Cerebellar nuclear complex (tissue), 1 donor: ENCODE measurements at places on chromosomes 12 and 14.

GRCh38 chr12:120856980-120857379 is 47.2 kb downstream of the SPPL3 start:
- DNase-seq: no peak

GRCh38 chr12:121184425-121184824 is 25.5 kb upstream of the P2RX4 start:
- DNase-seq: no peak

DNA sequence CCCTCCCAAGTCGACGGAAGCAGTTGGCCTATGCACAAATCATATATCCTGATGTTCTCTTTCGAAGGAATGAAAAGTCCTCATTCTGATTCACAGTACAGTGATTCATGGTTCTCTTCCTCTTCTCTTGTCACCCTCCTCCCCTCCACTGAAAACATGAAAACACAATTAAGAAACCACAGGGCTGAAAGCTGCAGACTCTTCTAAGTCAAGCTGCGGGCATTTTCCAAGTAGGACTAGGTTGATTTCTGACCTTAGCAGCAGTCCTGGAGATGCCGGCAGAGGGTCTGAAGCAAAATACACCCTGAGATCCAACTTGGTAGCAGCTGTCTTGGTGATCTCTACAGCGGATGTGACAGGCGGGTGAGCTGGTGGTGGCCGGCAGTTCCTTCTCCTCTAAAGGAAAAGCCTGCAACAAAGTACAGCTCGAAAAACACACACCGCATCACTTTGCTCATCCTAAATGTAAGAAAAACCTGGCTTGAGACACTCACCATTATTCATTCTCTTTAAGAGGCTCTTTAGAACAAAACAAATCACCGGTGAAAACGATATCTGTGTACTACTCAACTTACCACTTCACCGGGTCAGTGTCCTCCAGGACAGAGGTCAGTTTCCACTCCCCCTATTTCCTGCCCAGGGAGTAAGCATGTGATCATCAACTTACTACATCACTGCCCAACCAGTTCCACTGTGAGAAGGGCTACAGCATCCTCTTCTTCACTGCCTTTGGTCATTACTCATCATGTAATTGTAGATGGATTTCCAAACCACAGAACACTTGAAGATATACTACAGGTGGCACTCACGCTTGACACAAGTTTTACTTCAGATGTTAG is 6.0 kb downstream of the TMCC3 start:
- DNase-seq: no peak

DNA sequence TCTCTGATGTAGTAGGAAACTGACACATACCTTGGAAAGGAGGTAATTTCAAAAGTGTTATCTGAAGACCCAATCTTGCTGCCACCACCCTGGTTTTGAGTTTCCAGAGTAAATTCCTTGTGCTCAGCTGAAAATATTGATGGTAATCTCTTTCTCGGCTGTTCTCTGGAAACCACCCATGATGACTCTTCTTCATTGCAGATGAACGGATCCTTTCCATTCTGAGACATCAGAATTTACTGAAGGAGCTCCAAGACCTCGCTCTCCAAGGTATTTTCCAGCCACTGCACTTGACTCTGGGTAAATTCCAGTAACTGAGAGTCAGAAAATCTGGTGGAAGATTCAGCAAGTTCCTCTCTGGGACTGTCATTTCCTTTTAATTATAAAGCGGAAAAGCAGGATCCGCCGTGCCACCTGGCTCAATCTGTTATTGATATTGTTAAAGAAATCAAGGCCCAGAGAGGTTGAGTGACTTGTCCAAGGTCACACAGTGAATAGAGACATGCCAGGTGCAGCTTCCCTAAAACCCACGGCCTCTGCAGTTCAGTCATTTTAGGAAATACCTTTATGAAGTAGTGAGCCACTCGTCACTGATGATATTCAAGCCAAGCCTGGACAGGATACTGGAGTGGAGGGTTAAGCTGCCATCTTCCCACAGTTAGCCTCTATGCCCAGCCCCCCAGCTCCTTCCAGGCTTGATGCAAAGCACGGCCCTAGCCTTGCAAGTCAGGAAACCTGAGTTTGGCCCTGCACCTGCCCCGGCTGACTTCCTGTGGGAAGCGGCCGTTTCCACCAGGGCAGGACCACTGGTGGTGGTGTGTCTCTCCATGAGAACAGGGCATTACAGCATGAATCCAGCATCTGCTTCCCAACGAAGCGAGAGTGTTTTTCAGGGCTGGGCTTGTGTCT is 4.7 kb downstream of the CHGA start:
- DNase-seq: no peak

DNA sequence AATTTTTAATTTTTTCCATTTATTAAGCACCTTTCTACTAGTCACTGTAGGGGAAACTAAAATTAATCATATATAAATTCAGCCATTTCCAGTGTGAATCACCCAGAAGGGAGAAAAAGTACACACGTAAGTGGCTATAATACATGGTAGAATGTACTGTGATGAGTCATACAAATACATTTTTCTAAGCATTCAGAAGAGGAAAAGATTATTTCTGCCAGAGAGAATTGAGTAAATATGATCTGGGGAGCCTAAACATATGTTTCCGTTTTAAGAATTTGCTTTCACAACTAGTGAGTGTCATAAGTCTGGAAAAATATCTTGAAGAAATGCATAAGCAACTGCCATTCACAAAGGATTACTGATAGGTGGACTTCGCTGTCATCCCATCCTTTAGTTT is 102.8 kb downstream of the TGFB3 start:
- DNase-seq: no peak

GRCh38 chr12:109793826-109794501 is 39.2 kb downstream of the TRPV4 start:
- no peak for DNase-seq

DNA sequence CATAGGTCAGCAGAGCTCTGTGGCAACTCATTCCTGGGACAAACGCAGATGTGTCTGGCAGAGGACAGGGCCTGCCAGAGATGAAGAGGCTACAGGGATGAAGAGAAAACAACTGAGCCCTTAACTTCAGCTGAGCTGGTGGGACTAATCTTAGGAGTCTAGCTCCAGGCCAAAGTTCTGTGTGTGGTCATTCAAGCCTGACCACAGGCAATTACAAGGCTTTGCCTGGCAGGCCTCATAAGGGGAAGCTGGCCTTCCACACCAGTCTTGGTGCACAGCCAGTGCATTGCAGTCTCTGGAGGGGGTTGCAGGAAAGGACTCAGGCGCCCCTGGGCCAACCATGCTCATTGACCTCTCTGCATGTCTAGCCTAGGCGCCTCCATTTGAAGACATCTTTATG is 127.6 kb upstream of the DAAM1 start:
- no peak for DNase-seq

DNA sequence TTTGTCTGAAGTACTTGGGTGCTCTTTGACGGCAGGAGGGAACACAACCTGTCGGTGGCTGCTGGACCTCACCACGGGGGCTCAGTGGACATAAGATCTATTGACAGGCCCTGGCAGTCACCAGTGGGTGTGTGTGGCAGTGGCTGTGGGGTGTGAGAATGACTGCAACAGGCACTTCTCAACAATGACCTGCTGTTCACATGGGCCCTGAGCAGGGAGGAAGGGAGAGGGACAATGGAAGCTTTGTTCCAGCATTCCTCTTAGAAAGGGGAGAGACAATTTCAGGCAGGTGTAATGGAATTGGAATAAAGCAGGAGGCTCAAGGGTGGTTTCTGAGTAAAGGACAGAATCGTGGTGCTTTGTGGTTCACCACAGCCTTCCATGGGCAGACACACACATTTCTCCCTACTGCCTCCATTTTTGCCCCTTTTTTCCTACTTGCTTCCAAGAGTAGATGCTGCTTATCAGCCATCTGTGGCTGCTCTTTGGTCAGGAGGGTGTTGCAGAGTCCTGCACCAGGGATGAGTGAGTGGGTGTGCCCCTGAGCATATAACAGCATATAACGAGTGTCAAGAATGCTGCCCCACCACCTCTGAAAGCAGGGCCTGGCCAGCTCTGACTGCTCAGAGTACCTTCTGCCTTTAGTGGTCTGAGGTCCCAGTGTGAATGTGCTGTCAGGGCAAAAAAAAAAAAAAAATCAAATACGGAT is 267.7 kb downstream of the RASSF9 start:
- no peak for DNase-seq

DNA sequence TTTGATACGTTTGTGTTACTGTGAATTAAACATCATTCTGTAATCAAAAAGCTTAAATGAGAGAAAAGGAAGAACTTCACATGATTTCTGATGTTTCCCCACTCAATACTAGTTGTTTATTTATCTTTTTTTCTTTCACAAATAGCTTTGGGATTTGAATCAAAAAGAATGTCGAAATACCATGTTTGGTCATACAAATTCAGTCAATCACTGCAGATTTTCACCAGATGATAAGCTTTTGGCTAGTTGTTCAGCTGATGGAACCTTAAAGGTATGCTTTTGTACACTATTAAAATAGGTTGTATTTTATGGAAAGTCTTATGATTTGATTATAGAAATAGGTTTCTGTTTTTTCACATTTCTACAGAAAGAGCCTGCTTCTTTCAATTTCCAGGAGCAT is 41.5 kb downstream of the APAF1 start:
- DNase-seq: no peak

DNA sequence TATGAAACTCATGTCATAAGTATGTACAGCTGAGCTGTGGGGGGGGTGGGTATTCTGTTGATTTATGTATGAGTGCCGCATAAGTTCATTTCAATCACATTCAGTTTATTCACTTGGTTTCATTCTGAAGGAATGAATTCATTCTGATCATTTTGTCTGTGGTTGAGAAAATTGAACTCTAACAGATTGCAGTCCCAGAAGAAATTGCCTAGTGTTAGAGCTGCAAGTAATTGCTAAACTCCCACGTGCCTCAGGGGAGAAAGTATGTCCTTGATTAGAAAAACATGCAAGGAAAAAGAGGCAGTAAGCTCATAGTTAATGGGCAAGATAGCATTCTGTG is 442.4 kb upstream of the MGAT4C start:
- no peak for DNase-seq

DNA sequence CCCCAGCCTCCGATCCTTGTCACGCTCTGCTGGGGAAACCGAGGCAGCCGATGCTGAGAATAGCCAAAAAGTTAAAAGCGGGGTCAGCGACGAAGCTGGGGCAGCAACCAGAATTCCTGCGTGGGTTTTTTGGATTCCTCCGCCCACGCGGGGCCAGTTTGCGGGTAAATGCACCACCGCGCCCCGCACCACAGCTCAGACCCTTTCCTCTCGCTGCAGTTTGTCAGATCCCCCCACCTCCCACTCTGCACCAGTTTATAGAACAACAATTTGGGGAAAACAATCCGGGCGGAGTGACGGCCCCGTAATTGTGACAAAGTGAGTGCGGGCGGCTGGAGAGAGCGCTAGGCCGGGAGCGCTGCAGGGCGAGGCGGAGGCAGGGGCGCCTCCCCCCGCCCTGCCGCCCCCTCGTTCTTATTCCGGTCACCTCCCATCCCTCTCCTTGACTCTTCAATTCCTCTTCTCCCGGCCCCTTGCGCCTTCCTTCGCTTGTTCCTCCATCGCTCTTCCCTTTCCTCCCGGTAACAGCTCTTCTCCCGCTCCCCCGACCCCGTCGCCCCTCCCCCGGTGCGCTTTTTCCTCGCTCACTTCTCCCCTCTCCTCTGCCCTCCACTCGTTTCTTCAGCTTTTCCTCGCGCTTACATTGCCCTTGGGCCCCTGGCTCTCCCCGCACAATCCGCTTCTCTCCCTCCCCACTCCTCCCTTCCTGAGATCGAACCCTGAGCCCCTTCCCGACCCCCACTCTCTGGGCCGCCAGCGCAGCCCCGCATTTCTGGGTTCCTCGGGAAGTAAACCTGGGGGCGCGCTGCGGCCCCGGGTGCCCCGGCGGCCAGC is 646 bp upstream of the DNAJC22 start:
- no peak for DNase-seq

DNA sequence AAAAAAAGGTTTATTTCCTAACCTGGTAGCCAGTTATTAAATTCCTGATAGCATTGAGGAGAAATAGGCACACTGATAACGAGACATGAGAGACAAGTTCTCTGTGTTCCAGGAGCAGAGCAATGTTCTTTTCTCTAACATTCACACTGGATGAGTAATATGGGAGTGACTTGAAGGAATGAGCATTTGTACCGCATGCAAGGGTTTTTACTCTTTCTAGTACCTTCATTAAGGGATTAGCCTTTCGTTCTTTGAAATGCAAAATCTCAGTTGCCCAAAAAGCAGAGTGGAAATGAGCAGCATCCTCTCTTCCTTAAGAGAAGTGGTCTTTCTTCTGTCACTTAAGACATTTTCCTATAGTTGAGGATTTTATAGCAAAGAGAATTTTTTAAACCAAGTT is 54.7 kb downstream of the FGD4 start:
- DNase-seq: no peak

DNA sequence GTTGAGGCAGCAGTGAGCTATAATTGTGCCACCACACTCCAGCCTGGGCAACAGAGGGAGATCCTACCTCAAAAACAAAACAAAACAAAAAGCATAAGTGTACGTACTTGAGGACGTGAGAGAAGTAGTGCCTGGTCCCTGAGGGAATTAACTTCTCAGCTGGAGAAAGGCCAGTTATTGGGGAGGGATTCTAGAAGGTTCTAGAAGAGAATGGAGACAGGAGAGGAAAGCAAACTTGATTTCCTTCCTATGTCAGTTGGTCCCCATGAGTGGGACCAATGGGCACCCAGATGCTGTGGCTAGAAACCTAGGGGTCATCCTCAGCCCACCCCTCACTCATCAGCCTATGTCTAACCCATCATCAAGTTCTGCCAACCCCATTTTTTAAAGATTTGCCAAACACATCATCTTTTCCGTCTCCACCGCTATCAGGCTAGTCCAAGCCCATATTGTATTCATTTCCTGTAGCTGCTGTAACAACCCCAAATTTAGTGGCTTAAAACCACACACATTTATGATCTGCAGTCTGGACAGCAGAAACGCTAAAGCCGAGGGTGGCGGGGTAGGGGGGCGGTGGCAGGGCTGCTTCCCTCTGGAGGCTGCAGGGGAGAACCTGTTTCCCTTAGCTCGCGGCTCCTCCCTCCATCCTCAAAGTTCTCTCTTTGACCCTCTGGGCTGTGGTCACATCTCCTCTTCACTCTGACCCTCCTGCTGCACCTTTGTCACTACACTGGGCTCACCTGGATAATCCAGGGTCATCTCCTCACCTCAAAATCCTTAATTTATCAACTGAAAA is 7.2 kb upstream of the RBM19 start:
- DNase-seq: no peak

- DNase-seq: no peak
These were observed at the start of gene CMKLR1 for GRCh38 chr12:108338915-108339657. Gene CMKLR1, minus strand, starts transcription at chr12:108339311. Its CDS starts 45,720 bp downstream, at chr12:108293591.

DNA sequence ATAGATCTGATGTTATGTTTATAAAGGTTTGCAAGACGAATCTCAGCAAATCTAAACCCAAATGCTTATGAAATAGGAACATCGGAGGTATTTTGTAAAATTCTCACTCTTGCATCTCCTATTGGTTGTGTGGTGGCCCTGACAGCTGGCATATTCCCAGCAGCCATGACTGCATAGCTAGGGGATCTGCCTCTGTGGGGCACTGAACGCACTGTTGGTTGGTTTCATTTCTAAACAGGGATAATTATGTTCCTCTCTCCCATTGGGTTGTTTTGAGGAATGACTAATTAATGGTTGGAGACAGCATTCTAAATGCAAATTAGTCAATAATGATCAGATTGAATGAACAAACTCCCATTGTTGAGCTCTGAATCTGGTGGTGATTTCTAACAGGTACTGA is 2.7 kb upstream of the BEST3 start:
- no peak for DNase-seq
